ENCODE measurements at places on chromosomes 3 and 15. TPM values are rescaled to one million over a fixed set of nuclear protein-coding genes. Genes with fewer than 3 reads are reported as not detected.
A peak's percentile ranks its signal among the peaks of the same experiment; 100 is the strongest.

DUOX1 gene
- total RNA-seq: not detected

ZNF80 gene
- total RNA-seq: not detected

CCPG1 gene
- total RNA-seq: 13.8 TPM

TMC3 gene
- total RNA-seq: not detected

SLCO2A1 gene
- total RNA-seq: 0.02 TPM

DNA sequence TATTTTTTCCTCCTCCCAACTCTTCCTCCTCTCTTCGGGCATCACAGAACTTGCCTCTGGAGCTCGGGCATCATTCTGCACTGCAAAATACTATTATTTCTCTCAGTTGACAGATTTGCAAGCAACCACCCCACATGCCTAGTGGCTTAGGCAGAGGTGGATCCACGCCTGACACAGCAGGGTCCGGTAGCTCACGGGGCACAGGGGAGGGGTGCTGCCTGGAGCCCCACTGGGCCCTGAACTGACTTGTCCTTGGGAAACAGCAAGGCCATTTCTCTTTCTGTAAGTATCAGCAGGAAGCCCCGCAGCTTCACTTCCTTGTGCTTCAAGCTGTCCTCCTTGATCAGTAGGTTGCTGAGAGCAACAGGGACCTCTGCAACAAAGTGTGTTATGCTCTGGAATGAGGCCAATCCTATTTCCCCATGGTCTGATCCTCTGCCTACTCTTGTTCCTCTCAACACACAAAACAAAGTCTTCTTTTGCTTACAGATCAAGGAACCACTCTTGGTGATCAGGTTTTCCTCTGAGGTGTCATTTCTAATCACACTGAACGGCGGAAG, 69.1 kb downstream of the FAM174B start:
- DNase-seq: no peak

GRCh38 chr15:42085236-42085605, 9.1 kb downstream of the PLA2G4D start:
- no peak for DNase-seq

DNA sequence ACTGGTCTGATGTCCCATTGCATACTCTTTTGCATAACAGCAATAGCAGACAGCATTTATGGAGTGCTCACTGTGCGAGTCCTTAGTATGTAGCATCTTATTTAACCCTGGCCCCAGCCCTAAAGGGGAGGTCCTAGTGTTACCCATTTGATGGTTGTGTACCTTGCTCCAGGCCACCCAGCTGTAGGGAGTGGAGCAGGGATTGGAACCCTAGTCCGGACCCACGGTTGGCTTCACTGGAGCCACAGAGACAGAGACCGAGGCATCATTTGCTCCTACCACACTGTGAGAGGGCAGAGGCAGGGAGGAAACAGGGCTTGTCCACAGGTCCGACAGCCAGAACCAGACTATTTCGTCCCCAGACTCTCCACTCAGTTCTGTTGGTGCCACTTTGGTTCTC, 16.0 kb upstream of the TSEN2 start:
- DNase-seq: no peak

DNA sequence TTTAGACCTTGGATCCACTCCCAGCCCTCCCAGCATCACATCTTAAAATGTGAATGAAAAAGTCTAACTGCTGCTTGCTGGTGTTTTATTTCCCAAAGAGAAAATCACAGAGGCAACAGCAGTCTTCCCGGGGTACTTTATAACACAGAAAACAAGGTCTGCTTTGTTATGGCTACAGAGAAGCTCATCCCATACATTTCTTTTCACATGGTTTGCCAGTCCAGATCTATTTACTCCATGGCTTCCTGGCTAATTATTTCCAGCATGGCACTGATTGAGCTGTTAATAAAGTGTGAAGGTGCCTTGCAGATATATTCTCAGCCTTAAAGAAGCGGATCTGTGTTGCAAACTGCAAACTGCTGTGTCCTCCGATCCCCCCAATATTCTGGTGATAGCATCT, 466.1 kb upstream of the CFAP20DC start:
- DNase-seq: no peak

DNA sequence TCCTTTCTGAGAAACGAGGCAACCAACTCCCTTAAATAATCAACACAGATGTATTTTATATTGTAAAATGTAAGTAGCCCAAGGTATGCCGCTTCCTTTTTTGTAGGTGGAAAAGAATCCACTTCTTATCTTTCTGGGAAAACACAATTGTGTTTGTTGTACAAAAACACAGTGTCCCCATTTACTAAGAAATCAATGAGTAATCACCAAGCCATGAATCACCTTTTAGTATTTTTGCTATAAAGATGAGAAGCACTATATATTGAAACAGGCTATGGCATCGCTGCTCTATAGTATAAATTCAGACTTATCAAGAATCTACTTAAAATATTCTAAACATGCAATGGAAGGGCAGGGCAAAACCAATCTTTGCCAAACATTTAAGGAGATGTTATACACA, 104.0 kb downstream of the TNIK start:
- DNase-seq: no peak

DNA sequence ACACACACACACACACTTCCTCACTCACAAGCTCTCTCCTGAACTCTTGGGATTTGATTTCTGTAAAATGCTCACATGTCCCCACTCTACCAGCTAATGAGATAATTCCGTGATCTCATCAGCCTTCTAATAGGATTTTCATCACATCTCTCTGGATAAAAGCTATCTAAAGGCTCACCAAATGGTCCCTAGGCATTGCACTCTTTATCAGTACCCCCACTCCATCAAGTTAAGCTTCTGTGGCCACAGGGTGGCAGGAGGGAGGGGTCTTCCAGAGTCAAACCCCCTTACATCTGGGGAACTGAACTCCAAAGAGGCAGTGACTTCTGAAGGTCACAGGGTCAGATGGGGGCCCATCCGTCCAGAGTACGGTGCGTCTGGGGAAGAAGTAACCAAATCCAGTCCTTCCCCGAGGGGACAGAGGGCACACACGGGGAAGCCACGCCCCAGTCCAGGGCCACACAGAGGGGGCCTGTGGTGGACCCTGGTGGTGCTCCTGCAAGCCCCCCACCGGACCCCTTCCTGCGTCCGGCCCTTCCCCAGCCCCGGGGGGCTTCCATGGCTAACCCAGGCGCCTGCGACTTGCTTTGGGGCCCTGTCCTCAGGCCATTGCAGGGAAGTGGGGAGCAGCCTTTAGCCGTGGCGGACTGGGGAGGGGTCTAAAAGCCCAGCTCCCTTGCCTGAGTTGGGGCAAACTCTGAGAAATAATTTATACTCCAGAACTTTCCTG, 25.5 kb downstream of the CPN2 start:
- no peak for DNase-seq

GRCh38 chr3:129312671-129313414, 34.2 kb downstream of the HMCES start:
- DNase-seq: no peak

GRCh38 chr3:64188810-64189560, 36.3 kb downstream of the PRICKLE2 start:
- DNase-seq: peak; percentile 45

- no peak for DNase-seq
Observed at GRCh38 chr15:62886431-62887071, 156.0 kb upstream of the TPM1 start.

GRCh38 chr3:120775411-120775810, 32.9 kb downstream of the GTF2E1 start:
- no peak for DNase-seq

DNA sequence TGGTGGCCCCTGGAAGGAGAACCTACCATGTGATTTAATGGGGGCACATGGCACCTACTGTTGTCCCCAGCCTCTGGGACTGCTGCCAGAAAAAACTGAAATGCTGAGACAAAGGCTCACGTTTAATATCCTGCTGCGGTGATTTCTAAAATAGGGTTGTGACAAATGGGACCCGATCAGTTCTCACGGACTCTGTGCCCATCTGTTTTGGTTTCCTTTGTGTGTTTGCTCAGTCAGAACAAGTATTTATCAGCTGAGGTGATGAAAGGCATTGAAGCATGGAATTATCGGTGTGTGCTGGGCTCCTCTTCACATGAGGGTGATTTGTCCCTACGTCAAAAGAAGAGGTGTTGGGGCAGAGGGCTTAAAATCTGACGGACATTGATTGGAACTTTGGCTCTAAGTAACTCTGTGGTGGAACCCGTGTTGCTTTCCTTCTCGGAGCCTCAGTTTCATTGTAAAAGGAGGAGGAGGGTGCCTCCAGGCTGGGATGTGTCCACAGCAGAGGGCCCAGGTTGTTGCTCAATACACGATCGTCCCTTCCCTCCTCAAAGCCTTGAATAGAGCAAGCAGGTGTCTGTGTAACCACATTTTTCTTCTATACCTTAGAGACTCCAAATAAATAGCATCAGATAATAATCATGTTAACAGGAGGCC, 283.3 kb upstream of the RGMA start:
- DNase-seq: no peak

- DNase-seq: no peak
Observed at GRCh38 chr3:53844262-53845102, 1.7 kb downstream of the CHDH start.

- DNase-seq: no peak
Observed at GRCh38 chr3:178960918-178961317, 110.7 kb downstream of the ZMAT3 start.

DNA sequence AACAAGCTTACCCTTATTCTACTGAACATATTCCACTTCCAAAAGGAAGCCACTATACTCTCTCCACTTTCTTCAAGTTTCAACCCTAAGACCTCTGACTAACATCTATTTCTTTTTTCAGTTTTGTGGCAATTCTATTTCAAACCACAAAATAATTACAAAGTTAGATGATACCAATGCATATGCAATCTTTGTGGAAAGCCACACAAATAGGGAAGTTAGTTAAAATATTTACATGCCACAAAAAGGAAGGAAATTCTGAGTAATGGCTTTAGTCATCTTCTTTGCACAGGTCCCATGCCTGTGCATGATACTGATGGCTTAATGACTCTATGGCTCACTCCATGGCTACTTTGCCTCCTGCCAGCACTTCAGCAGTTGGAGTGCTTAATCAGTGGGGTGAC, 57.0 kb upstream of the MCTP2 start:
- DNase-seq: peak; percentile 50

GRCh38 chr3:152350139-152350538, 81.4 kb downstream of the MBNL1 start:
- DNase-seq: no peak

- no peak for DNase-seq
Observed at GRCh38 chr15:27865323-27865922, 233.7 kb downstream of the OCA2 start.

DNA sequence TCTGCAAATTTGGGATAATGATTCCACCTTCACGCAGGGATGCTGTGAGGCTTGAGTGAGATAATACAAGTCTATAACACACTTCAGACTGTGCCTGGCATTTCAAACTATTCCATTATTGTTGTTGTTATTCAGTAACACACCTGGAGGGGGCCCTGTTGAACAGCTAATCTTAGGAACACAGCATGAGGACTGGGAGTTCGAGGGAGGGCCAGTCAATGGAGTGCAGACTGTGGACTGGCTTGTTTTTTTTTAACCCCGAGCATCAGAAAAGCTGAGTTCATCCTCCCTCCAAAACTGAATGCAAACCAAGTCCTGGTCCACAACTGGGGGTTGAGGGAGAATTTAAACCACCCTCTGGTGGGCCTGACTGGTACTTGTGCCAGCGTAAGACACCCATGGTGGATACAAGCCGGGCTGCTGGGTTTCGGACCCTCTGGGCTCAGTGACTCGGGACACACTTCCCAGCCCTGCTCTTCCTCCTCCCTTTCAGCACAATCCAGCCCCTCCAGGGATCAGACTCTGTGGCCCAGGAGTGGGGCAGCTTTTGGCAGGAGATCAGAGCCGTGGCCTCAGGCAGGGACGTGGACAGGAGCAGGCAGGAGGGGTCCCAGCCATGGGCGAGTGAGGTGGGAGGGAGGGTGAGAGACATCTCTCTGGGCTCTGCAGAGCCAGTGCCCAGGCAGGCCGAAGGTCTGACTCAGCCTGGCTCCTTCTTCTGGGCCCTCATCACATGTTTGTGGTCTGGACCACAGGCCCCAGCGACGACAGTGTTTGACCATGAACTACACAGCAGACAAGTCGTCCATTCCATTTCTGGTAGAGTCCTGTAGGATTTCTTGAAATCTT, 36.3 kb upstream of the MEX3B start:
- peak; percentile 80 for DNase-seq

DNA sequence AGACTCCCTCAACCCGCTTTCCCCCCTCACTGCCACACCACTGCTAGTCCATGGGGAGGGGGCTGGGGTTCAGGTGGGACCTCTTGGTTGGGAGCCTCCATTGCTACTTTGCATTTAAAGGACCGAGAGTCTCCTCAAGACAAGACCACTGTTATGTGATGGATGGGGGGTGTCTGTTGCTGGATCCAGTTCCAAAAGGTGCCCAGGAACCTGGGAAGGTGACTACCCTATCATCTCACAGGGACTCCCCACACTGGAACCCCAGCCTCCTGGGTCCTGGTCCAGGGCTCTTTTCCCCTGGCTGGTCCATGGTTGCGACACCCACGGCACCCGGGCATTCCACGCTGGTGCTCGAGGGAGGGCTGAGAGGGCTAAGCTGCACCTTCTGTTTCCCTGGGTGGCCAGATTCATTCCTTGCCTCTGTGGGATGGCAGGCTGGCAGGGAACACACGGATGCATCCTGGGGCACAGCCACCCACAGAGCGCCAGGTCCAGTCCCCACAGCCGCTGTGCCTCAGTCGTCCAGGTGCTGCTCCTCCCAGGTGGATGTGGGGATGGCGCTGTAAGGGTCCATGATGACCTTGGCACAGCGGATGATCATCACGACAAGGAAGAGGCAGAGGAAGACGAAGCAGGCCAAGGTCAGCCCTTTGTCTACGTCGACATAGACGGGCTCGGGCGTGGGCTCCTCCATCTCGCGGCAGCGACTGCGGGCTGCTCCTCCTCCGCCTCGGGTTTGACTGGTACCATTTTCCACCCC, 48.6 kb downstream of the FAH start:
- no peak for DNase-seq

GRCh38 chr3:134485075-134485717, 589 bp downstream of the ANAPC13 start:
- peak; percentile 37 for DNase-seq

- no peak for DNase-seq
Observed at GRCh38 chr3:194707147-194707540, 21.5 kb downstream of the FAM43A start.

- no peak for DNase-seq
Observed at GRCh38 chr3:146396792-146397191, 72.6 kb downstream of the PLSCR2 start.

GRCh38 chr15:77224352-77224751, 153.4 kb upstream of the TSPAN3 start:
- DNase-seq: no peak

GRCh38 chr15:73873889-73874511, 636 bp downstream of the TBC1D21 start:
- DNase-seq: peak; percentile 21

GRCh38 chr3:66104535-66104934, 65.8 kb upstream of the MAGI1 start:
- no peak for DNase-seq
